ENCODE measurements at places on chromosomes 7 and 10.

DNA sequence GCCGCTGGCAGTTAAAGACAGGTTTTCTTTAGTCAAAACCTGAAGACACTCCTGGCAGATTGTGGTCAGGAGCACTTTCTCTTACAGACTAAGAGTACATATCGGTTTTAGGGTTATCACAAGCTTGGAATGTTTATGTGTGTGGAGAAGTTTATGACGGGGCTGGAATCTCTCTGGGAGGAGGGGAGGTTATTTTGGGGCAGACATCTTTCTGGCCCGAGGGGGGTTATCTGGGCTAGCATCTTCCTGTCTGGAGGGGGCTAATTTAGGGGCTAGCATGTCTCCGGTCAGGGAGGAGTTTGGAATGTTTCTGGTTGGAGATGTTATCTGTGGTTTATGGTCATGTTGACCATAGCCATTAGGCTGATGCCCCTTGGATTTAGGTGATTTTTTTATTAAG lies 141.2 kb upstream of the KIF5B start:
- no peak for DNase-seq

GRCh38 chr10:103709341-103709920 lies 145.9 kb downstream of the SH3PXD2A start:
- DNase-seq: no peak

DNA sequence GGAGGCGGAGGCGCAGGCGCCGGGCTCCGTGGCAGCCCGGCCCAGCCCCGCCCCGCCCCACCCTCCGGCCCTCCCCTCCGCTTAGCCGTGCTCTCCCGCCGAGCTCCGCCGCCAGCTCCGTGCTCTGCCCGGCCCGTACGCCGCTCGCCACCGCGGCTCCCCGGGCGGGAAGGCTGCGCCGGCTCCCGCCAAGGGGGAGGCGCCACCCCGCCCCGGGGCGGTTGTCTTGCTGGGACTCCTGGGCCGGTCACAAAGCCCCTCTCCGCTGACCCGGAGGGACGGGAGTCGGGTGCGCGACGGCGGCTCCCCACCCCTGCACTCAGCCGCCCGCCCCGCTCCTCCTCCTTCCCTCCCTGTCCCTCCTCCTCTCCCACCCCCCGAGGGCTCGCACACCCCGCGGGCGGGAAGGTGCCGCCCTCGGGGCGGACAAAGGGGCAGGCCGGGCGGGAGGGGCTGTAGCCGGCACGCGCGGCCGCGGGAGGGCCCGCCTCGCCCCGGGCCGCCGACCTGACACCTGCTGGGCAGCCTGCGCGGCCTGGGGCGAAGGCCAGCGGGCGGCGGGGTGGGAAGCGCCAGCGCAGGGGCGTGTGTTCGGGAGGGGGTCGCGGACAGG lies 11.5 kb upstream of the SP8 start:
- DNase-seq: peak; percentile 86

GRCh38 chr10:32326680-32327363 lies 20.1 kb downstream of the EPC1 start:
- no peak for DNase-seq

GRCh38 chr10:113177156-113177935 lies 227.3 kb downstream of the TCF7L2 start:
- DNase-seq: no peak

- no peak for DNase-seq
These were observed 167.9 kb downstream of the DIP2C start for GRCh38 chr10:521261-522250.

DNA sequence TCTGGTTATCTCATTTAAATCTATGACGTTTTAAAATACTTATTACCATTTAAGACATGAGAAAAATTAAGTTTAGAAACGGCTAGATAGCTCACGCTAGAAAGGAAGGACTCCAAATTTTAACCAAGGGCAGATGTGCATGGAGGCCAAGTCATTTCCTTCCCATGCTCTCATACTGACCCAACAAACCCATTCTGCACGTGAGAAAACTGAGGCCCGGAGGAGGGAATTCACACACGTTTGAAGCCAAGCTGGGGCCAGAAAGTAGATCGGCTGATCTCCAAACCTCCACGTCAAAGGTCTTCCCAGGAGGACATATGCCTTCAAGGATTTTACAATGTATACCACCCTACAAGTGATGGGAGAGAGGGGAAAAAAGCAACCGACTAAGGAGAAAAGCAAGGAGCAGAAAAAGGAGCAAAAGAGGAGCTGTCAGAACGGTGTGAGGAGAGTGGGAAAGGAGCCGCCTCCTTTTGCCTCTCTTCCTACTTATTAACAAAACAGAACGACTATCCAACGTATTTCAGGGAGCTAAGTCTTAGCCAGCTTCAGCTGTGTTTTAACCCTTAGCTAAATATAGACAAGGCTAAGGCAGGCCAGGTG lies 645 bp upstream of the SIRT1 start:
- DNase-seq: no peak

GRCh38 chr7:149427096-149427680 lies 33.7 kb downstream of the ZNF777 start:
- no peak for DNase-seq

GRCh38 chr10:9140373-9140772 lies 1085.9 kb downstream of the GATA3 start:
- no peak for DNase-seq

- no peak for DNase-seq
These were observed 218.6 kb downstream of the DGKI start for GRCh38 chr7:137628216-137628615.

DNA sequence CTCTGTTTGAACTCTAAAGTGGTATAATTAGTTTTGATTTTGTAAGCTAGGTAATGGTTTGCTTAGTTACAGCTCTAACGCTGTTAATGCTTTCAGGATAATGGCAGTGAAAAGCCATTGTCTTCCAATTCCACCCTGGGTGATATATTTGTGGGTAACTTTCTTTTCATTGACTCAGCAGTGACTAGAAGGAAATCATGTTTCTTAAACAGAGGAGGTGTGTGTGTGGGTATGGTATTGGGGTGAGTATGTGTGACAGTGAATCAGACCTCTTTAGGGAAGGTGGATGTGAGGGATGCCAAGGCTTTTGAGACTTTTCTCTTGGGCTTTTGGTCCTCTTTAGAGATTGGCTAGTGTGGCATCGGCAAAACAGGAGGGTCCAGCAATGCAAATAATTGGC lies 13.6 kb downstream of the ENTPD7 start:
- no peak for DNase-seq

DNA sequence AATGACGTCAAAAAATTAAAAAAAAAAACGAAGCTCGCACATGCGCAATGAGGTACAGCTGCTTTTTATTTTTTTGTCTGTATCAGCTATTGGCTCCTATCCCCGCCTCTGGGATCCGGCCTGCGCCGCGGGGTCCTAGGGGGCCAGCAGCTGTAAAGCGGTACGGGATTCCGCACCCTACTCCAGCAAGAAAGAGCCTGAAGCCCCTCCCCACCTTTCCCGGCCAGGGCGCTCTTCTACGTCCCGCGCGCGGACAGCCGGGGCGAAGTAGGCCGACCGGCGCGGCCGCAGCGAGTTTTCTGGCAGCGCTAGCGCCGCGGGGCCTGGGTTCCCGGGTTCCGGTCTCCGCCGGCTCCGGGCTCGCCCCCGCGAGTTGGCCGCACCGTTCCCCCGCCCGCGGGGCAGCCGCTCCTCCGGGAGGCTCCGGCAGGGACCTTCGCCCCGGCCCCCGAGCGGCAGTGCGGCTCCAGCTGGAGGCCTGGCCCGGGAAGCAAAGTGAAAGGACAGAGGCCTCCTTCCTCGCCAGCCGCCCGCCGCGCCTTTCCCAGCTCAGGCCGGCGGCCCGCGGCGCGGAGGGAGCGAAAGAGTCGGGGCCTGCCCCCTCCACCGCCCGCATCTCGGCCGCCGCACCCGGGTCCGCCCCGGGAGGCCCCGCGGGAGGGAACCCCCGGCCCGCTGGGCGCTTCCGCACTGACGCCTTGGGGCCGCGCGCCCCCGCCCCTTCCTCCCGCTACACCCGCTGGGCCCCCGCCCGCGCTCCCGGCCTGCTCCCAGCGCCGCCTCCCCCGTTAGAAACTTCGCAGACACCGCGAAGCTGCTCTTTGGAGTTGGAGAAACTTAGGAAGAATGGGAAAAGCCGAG lies 4.7 kb upstream of the SPAG6 start:
- DNase-seq: peak; percentile 62

DNA sequence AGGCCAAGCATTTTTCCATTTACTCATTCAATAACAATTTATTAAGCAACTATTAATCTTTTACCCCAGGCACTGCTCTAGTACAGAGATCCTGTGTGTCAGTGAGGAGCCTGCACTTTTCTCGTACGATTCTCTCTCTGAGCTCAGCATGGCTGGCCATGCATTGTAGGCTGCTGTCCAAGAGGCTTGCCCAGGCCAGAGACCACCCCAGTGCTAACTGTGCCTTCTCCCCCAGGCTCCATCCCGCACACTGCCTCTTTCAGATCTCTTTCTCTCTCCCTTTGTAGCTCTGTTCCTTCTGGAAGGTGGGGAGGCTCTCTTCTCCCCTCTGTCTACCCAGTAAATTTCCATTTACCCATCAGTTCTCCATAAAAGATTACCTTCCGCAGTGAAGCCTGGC lies 101.0 kb upstream of the IKZF1 start:
- DNase-seq: no peak

DNA sequence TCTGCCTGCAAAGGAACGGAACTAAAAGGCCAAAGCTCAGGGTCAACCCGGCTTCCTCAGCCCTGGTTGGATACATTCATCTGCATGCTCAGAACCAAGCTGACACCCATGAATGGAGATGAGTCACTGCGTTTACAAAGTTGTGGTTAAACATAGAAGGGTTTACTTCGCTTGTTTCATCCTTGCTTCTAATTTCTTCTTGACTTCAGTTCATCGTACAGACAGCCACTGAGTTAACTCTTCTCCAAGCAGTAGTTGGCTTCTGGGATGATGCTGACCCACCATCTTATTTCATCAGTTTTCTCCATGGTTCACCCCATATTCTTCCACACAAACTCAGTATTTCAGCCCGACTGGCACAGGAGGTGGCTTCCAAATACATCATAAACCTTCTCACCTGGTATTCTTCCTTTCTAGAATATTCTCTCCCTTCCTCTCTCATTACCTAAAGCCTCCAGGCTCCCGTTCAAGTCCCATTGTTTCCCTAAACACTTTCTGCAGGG lies 166.3 kb upstream of the RNF32 start:
- no peak for DNase-seq

- no peak for DNase-seq
These were observed 20.8 kb downstream of the AKR1E2 start for GRCh38 chr10:4846775-4847174.

- no peak for DNase-seq
These were observed 269.1 kb downstream of the PTPRN2 start for GRCh38 chr7:158318511-158318913.

GRCh38 chr7:4665661-4666060 lies 16.4 kb upstream of the FOXK1 start:
- no peak for DNase-seq

- peak; percentile 12 for DNase-seq
These were observed 79.7 kb downstream of the DLG5 start for GRCh38 chr10:77846718-77847311.

DNA sequence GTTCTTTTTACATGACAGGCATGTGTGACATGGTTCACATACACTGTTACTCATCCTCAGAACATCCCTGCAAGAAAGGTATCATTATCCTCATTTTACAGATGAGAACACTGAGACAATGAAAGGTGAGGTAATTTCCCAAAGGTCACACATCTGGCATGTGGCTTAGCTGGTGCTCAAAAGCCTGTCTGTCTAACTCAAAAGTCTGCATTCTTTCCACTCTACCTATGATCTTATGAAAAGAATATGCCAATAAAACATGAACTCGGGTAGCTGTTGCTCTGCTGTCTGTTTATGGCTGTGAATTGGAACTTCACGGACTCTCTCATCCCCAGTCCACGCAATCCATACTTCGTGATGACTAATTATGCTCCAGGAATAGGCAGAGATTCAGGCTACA lies 79.0 kb upstream of the ODAD2 start:
- no peak for DNase-seq

DNA sequence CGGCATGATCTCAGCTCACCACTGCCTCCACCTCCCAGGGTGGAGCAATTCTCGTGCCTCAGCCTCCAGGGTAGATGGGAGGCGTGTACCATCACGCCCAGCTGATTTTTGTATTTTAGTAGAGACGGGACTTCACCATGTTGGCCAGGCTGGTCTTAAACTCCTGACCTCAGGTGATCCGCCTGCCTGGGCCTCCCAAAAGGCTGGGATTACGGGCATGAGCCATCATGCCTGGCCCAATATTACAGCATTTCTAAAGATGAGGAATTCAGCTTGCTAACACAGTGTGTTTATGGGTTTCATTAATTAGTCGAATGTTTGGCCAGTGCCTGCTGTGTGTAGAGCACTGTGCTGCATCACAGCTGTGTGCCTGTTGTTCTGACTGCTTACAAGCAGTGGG lies 3.7 kb downstream of the WDR37 start:
- no peak for DNase-seq

DNA sequence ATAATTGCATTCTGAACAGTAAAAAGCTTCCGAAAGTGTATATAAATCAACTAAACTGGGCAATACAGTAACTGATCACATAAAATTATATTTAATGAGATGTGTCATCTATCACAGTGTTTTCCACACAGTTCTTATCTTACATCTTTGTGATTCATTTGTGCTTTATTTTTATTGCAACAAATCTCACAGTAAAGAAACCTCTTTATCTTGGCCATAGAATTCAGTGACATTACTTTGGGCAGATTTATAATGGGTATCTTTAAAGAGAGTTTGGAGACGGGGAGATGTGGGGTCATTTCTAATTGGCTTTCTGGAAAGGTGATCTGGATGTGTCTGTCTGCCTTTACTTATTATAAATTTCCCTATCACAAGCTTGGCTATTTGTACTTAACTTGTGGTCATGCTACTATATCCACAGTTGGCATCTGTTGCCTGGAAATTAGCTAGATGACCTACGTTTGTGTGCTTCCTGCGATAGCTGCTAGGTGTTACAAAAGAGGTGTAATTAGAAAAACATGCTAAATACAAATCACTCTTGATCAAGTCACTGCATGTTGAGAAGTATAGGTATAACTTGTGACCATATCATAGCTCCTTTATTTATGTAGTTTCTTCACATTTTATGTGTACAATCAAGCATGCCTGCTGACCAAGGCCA lies 123.8 kb downstream of the ARID5B start:
- no peak for DNase-seq

DNA sequence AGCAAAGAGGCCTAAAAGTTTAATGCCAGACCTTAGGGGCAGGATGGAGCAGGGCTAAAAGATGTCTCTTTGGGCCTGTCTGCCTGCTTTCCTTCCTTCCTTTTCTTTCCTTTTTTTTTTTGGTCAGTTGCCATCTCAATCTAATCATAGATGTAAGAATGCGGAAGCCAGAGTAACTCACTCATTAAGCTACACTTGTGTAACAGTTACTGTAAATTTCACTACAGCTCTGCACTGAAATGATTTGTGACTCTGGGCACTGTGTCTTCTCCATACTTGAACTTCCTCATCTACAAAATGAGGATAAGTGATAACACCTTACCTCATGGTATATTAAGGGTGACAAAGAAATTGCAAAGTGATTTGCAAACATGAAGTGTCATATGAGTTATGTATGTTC lies 75.5 kb upstream of the AGK start:
- DNase-seq: no peak

DNA sequence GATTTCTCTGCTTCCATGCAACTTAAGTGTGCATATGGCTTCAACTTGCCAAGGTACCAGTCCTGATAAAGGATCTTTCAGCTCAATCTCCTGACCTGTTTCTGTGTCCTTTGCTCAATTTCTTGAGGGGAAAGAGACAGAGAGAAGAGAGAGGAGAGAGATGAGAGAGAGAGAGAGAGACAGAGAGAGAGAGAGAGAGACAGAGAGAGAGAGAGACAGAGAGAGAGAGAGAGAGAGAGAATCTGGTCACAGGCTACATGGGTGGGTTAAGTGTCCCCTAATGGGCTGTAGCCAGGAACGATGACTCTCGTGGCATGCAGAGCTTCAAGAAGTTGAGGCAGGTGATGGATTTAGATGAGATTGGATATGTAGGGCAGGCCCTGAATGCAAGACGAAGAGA lies 335.2 kb upstream of the PRKCQ start:
- DNase-seq: no peak

Data from NCI-H1930 (cell line).